ENCODE measurements at places on chromosomes 2 and 18.

GRCh38 chr2:52881606-52882005 is 886.0 kb upstream of the CHAC2 start:
- no peak for DNase-seq

- no peak for DNase-seq
Measured at GRCh38 chr2:20674309-20674965, 7.5 kb downstream of the GDF7 start.

- no peak for DNase-seq
Measured at GRCh38 chr2:67096886-67097285, 300.2 kb upstream of the ETAA1 start.

GRCh38 chr2:169366066-169366465 is 3.7 kb upstream of the LRP2 start:
- no peak for DNase-seq

- no peak for DNase-seq
Measured at GRCh38 chr2:181046833-181047232, 66.4 kb downstream of the UBE2E3 start.

DNA sequence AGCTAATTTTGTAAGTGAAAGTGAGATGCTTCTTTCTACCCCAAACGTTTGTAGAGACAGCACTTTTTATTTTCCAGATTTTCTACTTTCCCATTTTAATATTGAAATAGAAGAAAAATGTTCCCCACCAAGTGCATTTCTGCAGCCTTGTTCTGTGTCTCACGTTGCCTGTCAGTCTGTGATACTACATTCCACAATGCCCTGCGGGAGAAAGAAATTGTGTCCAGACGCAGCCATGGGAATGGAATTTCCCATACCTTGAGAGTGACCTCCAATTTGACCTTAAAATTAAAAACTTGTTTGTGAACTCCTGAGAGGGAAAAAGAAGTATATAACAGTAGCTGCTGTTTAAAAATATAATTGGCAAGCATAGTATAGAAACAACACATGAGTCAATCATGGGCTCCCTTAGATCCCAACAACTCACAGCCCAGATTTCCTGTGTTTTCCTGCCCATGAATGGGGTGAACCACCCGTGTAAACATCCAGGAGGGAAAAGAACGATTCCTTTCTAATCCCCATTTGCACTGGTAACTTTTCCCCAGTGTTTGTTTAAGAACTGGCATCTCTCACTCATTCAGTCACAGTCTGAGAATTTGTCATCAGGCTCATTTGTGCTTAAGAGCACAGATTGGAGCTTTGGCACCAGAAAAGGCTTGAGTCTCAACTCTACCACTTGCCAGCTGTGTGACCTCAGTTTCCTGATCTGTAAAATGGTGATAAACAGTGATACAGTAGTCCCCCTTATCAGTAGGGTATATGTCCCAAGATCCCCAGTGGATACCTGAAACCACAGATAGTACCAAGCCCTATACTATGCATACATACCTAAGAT is 166.1 kb upstream of the ZNF521 start:
- peak; percentile 38 for DNase-seq

- peak; percentile 33 for DNase-seq
Measured at GRCh38 chr2:188870289-188870688, 103.9 kb upstream of the COL3A1 start.

- DNase-seq, result no peak
Measured at GRCh38 chr18:13211534-13211933, 7.0 kb upstream of the LDLRAD4 start.

- DNase-seq, result no peak
Measured at GRCh38 chr2:45273412-45274249, 264.4 kb upstream of the SIX2 start.

GRCh38 chr2:239765076-239765845 is 259.9 kb downstream of the NDUFA10 start:
- no peak for DNase-seq

DNA sequence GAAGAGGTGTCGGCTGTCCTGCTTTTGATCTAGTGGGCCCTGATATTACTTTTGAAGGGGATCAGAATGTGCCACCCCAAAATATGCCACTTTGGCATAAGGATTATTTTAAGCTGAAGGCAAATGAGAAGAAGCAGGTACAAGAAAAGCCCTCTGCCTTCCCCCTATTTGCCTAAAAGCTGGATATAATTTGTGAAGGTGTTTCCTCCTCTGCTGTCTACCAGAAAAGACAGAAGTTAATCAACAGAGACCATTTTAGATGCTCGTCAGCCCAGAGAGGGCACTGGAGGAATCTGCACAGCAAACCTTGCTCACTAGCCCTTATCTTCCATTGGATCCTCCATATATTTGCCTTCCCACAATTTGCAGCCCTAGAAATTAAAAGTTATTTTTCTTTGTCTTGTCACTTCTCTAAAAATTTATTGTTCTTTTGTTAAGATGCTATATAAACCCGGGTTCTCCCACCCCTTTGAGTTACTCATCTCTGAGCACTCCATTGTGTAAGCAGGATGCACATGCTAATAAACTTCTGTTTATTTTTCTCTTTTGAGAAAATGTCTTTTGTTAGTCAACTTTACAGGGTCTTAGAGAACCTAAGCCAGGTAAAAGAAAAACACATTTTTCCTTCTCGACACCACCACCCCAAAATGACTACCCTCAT is 163.2 kb upstream of the SLC1A4 start:
- DNase-seq, result no peak

DNA sequence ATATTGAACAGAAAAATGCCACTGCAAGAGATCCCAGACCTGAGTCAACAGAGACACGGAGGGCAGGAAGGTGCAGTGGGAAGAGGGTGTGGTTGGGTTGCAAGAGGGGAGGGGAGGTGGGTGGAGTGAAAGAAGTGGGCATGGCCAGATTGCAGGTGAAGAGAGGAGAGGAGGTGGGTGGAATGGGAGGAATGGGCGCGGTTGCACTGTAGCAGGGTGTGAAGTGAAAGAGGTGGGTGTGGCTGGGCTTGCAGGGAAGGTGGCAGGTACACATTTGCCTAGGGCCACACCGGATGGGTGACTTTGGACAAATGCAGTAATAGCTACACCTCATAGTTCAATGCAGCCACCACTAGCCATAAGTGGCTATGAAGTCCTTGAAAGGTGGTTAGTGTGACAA is 71.1 kb downstream of the DOCK10 start:
- no peak for DNase-seq

DNA sequence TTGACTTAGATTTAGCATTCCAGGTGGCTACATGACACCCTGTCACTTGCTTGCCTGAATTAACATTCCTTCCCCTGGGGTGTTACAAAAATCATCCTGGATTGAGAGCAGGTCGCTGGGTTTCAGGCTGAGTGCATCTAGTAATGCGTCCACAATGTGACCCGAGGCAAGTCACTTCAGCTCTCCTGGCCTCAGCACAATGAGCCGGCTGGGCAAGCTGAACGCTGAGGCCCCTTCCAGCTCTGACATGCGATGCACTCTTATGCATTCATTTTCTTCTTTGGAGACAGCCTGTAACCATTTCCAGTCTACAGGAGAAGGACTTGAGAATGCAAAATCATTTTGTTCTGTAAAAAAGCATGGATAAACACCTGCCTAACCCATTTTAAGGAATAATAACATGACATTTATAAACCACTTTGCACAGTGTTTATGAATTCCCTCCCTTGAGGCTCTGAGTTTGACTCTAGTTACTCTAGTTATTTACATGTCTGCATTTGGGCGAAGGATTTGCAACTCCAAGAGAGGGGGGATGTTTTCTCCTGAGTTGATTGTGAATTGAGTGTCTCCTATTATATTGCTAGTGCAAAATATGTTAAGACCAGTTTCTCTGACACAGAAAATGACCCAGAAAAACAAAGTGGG is 63.0 kb upstream of the CPO start:
- DNase-seq, result no peak

GRCh38 chr2:16357188-16357587 is 308.4 kb downstream of the CYRIA start:
- DNase-seq, result no peak

All from astrocyte of the hippocampus (primary cell).